NCI-H1105 (cell line): ENCODE measurements at places on chromosomes 3 and 15.
A peak's percentile ranks its signal among the peaks of the same experiment; 100 is the strongest.

DNA sequence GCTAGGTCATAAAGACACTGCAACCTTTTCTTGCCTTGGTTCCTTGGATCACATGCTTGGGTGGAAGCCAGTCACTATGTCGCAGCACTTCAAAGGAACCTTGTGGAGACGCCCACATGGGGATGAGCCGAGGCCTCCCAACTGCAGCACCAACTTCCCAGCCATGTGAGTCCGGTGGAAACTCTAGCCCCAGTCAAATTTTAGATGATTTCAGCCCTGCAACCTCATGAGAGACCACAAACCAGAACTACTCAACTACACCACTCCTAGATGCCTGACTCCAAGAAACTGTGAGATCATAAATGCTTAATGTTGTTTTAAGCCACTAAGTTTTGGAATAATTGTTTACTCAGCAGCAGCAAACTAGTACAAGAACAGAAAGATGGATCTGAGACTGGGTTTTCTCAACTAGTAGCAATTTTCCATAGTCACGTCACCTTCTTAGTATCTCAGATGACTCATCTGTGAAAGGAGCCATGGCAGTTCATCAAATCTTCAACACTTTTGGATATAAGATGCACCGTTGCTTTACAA is 86.5 kb downstream of the MB21D2 start:
- DNase-seq: no peak

DNA sequence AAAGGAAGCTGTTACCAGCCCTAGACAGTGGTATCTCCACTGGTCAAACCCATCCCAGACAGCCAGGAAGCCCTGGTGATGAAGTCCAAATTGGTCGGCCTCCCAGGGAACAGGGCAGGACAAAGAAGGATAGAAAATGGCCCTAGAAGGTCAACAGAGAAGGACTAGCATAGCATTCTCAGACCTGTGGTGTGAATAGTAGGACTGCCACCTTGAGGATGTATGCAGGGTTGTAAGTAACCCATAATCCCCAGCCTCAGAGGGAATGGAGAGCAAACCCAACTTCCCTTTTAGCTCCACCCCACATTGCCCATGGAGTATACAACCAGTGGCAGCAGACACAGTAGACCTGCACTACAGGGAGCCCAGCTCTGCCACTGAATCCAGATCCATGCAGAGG is 68.6 kb upstream of the EIF1B start:
- DNase-seq: no peak

GRCh38 chr3:33956206-33956605 is 157.8 kb downstream of the PDCD6IP start:
- DNase-seq: no peak

DNA sequence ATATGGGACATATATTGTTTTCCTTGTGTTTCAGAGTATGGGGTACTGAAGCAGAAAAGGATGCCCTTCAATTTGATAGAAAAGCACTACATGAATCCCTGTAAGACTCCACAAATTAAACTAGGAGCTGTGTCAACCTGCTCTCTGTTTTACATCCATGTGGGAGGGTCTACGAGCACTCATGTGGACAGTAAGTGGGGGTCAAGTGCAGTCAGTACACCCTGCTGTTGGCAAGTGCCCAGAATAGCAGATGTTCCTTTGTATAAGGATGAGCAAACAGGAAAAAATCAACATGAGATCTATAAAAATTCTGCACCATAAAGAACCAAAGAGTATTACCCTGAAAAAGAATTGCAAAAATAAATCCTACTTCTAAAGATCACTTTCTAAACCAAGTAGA is 659.9 kb downstream of the SI start:
- DNase-seq: peak; percentile 98

DNA sequence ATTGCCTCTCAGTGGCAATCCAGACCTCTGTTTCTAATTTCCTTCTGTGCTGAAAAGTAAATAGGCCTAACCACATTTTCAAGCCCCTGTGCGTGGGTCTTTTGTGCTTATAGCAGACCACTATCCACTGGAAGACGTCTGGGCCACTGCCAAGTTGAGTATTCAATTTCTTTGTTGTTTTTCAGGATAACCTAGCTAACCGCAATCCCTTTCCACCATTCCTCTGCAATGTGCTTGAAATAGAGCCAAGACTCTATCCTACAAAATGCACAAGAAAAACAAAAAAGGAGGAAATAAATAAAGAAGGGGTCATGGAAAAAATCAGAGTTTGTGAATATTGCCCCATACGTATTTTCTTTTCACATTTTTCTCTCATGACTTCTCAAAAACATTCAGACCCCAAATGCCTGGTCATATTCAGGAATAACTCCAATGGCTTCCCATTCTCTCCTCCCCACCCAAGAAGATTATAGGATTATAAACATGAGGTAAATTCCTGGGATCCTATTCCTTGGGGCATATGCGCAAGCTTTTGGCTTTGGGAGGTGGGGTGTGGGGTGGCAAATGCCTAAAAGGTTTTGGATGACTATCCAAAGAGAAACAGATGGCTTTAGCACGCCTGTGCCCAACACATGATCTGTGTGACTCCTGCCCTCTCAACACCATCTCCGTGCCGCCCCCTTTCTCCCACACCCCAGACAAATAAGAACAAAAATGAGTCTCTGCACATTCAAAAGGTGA is 217.9 kb upstream of the THBS1 start:
- DNase-seq: peak; percentile 36

GRCh38 chr15:68644996-68645395 is 66.2 kb downstream of the CORO2B start:
- DNase-seq: no peak
